ENCODE measurements at places on chromosomes 16 and 17.

GRCh38 chr17:16439811-16440351 lies 24.5 kb downstream of the TRPV2 start:
- peak; percentile 40 for DNase-seq
- no peaks in the 10 kb centered on the region for H3K27me3 ChIP-seq
- H3K4me1 ChIP-seq = peaks cover 66% of the 10 kb centered on the region
- H3K36me3 ChIP-seq = peaks cover 64% of the 10 kb centered on the region

- H3K27ac ChIP-seq = peak overlapping the region; percentile 41
- H3K4me3 ChIP-seq = no peak overlapping the region
- peaks cover 26% of the 10 kb centered on the region for H3K4me1 ChIP-seq
- H3K27me3 ChIP-seq = no peaks in the 10 kb centered on the region
- no peak for DNase-seq
These were observed 87.0 kb downstream of the HELZ start for GRCh38 chr17:67157732-67158639.

GRCh38 chr16:79312502-79312901 lies 288.0 kb downstream of the MAF start:
- H3K27ac ChIP-seq = no peak overlapping the region
- peaks cover 13% of the 10 kb centered on the region for H3K27me3 ChIP-seq
- H3K36me3 ChIP-seq = no peaks in the 10 kb centered on the region
- peaks cover 18% of the 10 kb centered on the region for H3K4me1 ChIP-seq
- no peak for DNase-seq

DNA sequence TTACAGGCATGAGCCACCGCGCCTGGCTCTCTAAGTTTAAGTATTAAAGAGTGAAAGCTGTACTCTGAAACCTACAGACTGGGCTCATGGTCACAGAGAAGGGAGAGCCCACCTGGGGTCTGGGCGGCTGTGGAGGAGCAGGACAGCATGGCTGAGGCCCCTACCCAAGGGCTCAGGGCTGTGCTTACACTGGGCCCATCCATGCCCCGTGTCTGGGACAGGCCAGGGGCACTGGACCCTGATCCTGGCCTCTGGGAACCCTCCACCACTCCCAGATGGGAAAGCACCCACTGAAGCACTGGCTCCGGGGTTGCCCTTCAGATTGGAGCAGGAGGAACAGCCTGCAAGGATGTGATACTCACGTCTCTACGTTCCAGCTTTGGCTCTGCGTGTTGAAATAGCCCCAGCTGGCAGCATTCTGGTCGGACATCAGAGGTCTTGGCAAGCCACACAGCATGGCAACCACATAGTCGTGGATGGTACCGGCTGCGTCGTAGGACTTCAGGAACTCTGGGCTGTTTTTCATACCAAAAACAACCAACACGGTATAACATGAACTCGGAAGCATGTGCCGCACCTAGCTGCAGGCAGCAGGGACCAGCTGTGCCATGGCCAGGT lies 13.0 kb downstream of the SHPK start:
- no peak overlapping the region for H3K4me3 ChIP-seq
- H3K27me3 ChIP-seq = no peaks in the 10 kb centered on the region
- H3K36me3 ChIP-seq = peaks cover 43% of the 10 kb centered on the region

DNA sequence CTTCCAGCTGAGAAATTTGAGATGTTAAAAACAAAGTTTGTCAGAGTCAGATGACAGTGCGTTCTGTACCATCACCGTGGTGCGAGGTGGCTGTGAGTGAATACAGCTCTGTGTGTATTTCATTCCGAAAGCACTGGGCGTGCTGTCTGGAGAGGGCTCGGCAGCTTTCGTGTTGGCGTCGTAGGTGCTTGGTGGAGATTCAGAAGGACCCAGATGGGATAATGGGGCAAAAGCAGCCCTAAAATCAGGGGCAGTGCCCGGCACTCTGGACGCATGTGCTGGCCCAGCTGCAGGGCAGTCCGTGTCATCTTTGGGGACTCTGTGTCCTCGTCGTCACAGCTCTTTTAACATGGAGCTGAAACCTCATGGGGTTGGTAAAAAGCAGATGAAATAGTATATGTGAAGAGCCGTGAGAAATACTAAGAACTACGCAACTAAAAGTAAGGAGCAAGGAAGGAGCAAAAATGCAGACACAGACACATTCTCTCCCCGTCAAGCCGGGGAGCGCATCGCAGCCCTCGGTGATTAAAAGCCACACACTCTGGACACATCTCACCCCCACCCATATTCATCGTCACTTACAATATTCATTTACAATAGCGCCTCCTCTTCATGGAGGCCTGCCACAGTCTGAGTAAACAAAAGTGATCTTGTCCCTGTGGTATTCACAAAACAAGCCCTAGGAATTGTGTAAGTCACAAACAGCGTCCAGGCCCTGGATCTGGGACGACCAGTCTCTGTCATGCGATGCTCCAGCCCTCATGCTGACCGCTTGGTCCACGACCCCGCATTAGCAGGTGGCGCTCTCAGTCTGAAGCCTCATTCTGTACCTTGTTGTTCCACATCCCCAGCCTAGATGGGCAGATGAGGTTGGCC lies 206.7 kb downstream of the RPTOR start:
- H3K4me1 ChIP-seq = peaks cover 4% of the 10 kb centered on the region
- H3K4me3 ChIP-seq = no peak overlapping the region
- no peak for DNase-seq
- H3K36me3 ChIP-seq = peaks cover 3% of the 10 kb centered on the region
- H3K27me3 ChIP-seq = no peaks in the 10 kb centered on the region

GRCh38 chr17:28935744-28936460 lies 15.4 kb downstream of the PHF12 start:
- H3K4me3 ChIP-seq = peak overlapping the region; percentile 46
- H3K27ac ChIP-seq = peak overlapping the region; percentile 88
- no peaks in the 10 kb centered on the region for H3K27me3 ChIP-seq
- peaks cover 33% of the 10 kb centered on the region for H3K36me3 ChIP-seq
- peaks cover 57% of the 10 kb centered on the region for H3K4me1 ChIP-seq

GRCh38 chr17:58306131-58306951 lies 22.3 kb downstream of the TSPOAP1 start:
- no peak for DNase-seq
- peak overlapping the region; percentile 84 for H3K27ac ChIP-seq
- peaks cover 19% of the 10 kb centered on the region for H3K36me3 ChIP-seq
- H3K4me1 ChIP-seq = peaks cover 6% of the 10 kb centered on the region
- no peak overlapping the region for H3K4me3 ChIP-seq

GRCh38 chr17:65683428-65683827 lies 122.0 kb upstream of the AXIN2 start:
- H3K4me3 ChIP-seq = no peak overlapping the region
- no peaks in the 10 kb centered on the region for H3K4me1 ChIP-seq
- H3K36me3 ChIP-seq = no peaks in the 10 kb centered on the region

DNA sequence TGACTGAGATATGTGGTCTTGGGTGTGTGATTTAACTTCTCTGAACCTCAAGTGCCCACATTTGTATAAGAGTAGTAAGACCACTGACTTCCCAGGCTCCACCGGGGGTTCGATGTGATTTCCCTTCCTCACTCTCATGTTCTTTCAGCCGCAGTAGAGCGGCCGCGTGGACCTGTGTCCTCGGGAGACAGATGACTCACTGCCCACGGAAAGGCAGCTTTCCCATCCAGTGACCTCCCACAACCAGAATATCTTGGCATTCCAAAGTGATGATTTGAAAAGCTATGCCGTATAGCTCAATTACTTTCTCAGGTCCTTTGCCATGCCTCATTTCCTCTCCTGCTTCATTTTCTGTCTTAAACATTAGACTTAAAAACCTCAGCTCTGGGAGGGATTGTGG lies 73.6 kb downstream of the IL21R start:
- no peaks in the 10 kb centered on the region for H3K27me3 ChIP-seq
- H3K4me1 ChIP-seq = no peaks in the 10 kb centered on the region
- no peak overlapping the region for H3K4me3 ChIP-seq
- peaks cover 51% of the 10 kb centered on the region for H3K36me3 ChIP-seq
- DNase-seq = no peak
- no peak overlapping the region for H3K27ac ChIP-seq

GRCh38 chr16:29674188-29674587 lies 4.8 kb upstream of the QPRT start:
- H3K27ac ChIP-seq = no peak overlapping the region
- DNase-seq = no peak
- no peaks in the 10 kb centered on the region for H3K27me3 ChIP-seq
- H3K4me1 ChIP-seq = peaks cover 19% of the 10 kb centered on the region
- H3K36me3 ChIP-seq = peaks cover 34% of the 10 kb centered on the region
- no peak overlapping the region for H3K4me3 ChIP-seq

GRCh38 chr17:2061441-2061958 lies 6.6 kb downstream of the HIC1 start:
- no peak overlapping the region for H3K27ac ChIP-seq
- H3K36me3 ChIP-seq = peaks cover 33% of the 10 kb centered on the region
- peaks cover 27% of the 10 kb centered on the region for H3K4me1 ChIP-seq
- no peak for DNase-seq

DNA sequence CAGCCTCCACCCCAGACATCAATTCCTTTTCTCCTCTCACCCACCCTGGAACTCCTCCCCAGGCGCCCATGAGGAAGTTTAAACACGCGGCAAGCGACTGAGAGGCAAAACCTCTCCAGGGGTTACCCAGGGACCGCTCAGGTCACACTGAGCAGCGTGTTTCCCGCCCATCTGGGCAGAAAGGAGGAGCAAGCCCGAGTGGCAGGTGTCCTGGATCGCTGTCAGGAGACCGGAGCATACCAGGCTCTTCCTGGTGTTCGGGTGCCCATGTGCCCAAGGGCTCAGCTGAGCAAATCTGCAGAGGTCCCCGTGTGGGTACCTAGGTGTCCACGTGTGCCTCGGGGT lies 491 bp downstream of the SLC25A19 start:
- H3K4me3 ChIP-seq = peak overlapping the region; percentile 99
- no peak for DNase-seq
- H3K27me3 ChIP-seq = no peaks in the 10 kb centered on the region
- peaks cover 10% of the 10 kb centered on the region for H3K4me1 ChIP-seq
- peak overlapping the region; percentile 99 for H3K27ac ChIP-seq

- no peaks in the 10 kb centered on the region for H3K4me1 ChIP-seq
- no peaks in the 10 kb centered on the region for H3K27me3 ChIP-seq
- H3K36me3 ChIP-seq = no peaks in the 10 kb centered on the region
- DNase-seq = no peak
These were observed 162.8 kb upstream of the CDH11 start for GRCh38 chr16:65284626-65285025.

- H3K27me3 ChIP-seq = no peaks in the 10 kb centered on the region
- peak overlapping the region; percentile 76 for H3K27ac ChIP-seq
- H3K4me1 ChIP-seq = peaks cover 3% of the 10 kb centered on the region
- peaks cover 22% of the 10 kb centered on the region for H3K36me3 ChIP-seq
- DNase-seq = no peak
These were observed 558 bp upstream of the CHMP6 start for GRCh38 chr17:80990921-80991644.

DNA sequence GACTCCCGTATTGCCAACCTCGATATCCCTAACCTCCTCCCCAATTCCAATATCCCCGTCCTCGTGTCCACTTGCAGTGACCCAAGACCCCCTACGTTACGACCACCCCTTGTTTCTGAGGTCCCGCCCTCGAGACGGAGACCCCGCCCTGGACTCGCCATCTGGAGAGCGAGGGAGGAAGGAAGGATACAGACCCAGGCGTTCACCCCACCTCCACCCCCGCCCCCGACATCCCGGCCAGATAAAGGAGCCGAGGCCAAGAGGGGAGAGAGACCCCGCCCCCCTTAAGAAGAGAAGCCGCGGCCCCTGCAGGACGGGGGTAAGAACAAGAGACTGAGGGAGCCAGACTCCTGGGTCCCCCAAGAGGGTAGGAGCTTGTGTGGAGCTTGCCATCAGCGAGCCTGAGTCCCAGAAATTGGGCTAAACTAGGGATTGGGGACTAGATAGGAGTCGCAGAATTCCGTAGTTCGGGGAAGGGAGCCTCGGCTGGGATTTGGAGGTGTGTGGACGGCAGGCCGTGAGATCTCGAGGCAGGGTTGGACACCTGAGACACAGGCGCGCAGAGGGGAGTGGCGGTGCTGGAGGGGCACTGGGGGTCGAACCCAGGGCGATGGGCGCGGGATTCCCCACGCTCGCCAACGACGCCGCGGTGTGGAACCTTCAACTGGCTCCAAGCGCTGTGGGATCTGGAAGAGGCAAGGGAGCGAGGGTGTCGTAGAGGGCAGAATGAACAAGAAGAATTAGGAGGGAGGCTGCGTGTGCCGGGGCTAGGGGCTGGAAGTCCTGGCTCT lies at the start of gene BCL6B:
TSS of gene BCL6B (plus strand) at position 270 of the 791 bp plus-strand sequence. CDS start 622 bp downstream, outside the sequence.
- no peak for DNase-seq
- peak within 1 kb of the TSS; percentile 92 for H3K27ac ChIP-seq
- peak within 1 kb of the TSS; percentile 83 for H3K4me3 ChIP-seq
